Kidney (tissue), 22 donors: ENCODE measurements at places on chromosomes 4 and X. TPM values are rescaled to one million over a fixed set of nuclear protein-coding genes. Genes with fewer than 3 reads are reported as not detected.

Gene RHOXF1
- total RNA-seq: 0.79 TPM

DNA sequence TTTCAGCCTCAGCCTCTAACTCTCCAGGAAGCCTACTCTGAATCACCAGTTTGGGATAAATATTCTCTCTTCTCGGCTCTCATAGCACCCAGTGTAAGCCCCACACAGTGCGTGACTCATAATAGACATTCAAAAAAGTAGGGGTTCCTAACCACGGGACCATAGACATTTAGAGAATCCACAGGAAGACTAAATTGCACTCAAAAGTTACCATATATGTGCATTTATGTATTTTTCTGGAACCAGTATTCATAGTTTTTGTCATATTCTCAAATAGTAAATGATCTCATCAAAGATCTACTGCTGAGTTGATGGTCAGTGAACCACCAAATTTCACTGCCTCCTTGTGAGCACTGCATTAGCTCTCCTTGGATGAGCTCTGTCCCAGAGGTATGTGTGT is 625.7 kb downstream of the SMARCA1 start:
- no peak for DNase-seq

Gene CRLF2
- 1.6 TPM for total RNA-seq

Gene PAGE2B
- total RNA-seq: not detected

DNA sequence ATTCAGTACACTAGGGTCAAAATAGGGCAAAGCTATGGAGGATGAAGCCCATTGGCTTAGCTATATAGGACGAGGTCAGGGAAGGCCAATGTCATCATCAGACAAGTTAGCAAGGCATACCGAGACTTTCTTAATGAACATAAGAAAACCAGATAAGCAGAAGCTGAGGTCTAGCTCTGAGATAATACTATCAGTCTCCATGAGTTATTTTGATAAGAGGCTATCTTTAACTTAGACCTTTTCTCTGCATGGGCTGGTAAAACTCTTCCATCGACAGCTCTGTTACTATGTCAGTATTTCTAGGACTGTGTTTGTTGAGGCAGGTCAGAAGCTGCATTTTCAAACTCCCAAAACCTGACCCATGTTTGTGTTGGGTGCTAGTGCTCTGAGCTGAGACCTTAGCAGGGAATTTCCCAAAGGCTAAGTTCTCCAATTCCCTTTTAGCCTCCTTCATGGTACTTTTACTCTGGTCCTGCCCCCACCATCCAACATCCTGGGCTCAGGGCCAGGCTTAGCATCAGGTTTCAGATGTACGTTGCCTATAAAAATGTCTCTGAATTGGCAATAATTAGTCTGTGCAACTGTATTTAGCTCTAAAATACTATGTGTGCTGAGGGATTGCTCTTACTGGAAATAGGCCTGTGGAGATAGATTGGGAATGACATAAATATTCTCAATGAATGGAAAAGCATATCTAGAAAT is 29.3 kb upstream of the LRAT start:
- DNase-seq: no peak

GRCh38 chr4:126799416-126799815 is 833.3 kb upstream of the INTU start:
- no peak for DNase-seq

Gene AKAP14
- not detected for total RNA-seq

- no peak for DNase-seq
Measured at GRCh38 chr4:70667740-70668535, 1.6 kb upstream of the JCHAIN start.
